ENCODE measurements at places on chromosomes 7 and 10. TPM values are rescaled to one million over a fixed set of nuclear protein-coding genes. Genes with fewer than 3 reads are reported as not detected.

DNA sequence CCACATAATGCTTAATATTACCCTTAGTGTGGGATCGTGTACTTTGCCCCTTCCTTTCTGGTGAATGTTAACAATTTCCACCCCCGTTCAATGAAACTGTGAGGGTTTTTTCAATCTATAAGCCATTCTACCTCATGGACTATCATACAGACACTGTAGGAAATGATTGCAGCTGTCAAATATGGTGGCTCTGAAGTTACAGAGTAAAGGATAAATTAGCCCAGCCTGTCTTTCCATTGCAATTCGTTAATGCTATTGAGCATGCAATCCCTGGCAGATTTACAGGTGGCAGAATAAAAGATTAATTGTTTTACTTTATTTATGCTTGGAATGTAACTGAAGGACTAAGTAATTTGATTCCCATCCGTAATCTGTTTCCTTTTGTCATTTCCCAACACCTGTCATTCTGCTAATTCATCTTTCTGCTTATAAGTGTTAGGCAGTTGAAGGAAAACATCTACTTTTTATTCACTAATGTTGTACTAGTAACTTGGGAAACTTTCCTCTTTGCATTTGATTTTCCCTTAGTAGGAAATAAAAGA is 1211.6 kb upstream of the LRRN3 start:
- H3K27me3 ChIP-seq: no peaks in the 10 kb centered on the region
- no peak for DNase-seq
- no peaks in the 10 kb centered on the region for H3K4me1 ChIP-seq
- no peaks in the 10 kb centered on the region for H3K36me3 ChIP-seq

GRCh38 chr10:17586821-17587234 is 30.3 kb downstream of the HACD1 start:
- H3K36me3 ChIP-seq: no peaks in the 10 kb centered on the region
- H3K4me3 ChIP-seq: no peak overlapping the region
- H3K4me1 ChIP-seq: no peaks in the 10 kb centered on the region
- H3K27me3 ChIP-seq: no peaks in the 10 kb centered on the region

SPAG6 gene
- total RNA-seq: 34.2 TPM

- no peak overlapping the region for H3K4me3 ChIP-seq
- no peaks in the 10 kb centered on the region for H3K36me3 ChIP-seq
These were observed 498.1 kb downstream of the PLXNA4 start for GRCh38 chr7:132077971-132078685.

DNA sequence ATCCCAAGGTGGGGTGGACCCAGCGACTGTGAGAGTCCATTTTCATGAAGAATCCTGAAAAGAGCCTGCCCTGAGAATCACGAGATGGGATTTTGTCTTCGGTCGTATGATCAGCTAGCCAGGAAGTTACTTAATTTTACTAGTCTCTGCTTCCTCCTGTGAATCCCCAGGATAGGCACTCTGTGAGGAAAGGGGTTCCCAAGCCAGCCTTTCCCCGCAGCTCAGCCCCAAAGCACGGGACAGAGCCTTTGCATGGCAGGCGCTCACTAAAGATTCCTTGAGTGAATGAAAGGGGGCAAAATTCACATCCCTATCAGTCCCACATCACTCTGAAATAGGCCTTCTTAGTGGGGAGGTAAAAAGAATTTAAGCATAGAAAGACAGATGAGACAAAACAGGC is 219.6 kb downstream of the ADARB2 start:
- DNase-seq: no peak
- no peak overlapping the region for H3K4me3 ChIP-seq
- no peak overlapping the region for H3K27ac ChIP-seq
- H3K36me3 ChIP-seq: no peaks in the 10 kb centered on the region
- peaks cover 4% of the 10 kb centered on the region for H3K4me1 ChIP-seq

GRCh38 chr10:97886286-97886685 is 36.6 kb downstream of the GOLGA7B start:
- H3K4me1 ChIP-seq: peaks cover 9% of the 10 kb centered on the region
- H3K27ac ChIP-seq: no peak overlapping the region
- DNase-seq: no peak
- no peak overlapping the region for H3K4me3 ChIP-seq
- no peaks in the 10 kb centered on the region for H3K27me3 ChIP-seq
- H3K36me3 ChIP-seq: no peaks in the 10 kb centered on the region

CTNNA3 gene
- 39.8 TPM for total RNA-seq
